ENCODE measurements at places on chromosomes 3 and 15.

DNA sequence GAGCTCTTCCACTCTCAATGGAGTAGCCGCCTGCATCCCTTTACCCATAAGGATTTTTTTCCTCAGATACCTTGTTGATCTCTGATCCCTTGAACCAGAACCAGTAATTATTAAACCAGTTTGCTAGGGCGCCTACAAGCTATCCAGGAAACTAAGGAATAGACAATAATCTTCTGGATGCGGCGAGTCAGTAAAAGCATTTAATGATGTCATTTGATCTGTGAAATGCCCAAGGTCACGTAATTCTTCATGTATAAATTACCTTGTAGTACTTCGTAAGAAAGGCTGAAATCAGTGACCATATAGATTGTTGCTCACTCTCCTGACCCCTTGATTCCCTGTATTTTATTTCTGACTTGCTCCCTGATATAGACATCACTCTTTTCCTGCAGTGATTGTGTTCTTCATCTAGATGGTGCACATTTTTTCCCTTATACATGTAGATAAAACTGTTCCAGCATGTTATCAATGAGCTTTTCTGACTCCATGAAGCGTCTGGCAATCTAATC, 548.6 kb upstream of the NAALADL2 start:
- DNase-seq: no peak

DNA sequence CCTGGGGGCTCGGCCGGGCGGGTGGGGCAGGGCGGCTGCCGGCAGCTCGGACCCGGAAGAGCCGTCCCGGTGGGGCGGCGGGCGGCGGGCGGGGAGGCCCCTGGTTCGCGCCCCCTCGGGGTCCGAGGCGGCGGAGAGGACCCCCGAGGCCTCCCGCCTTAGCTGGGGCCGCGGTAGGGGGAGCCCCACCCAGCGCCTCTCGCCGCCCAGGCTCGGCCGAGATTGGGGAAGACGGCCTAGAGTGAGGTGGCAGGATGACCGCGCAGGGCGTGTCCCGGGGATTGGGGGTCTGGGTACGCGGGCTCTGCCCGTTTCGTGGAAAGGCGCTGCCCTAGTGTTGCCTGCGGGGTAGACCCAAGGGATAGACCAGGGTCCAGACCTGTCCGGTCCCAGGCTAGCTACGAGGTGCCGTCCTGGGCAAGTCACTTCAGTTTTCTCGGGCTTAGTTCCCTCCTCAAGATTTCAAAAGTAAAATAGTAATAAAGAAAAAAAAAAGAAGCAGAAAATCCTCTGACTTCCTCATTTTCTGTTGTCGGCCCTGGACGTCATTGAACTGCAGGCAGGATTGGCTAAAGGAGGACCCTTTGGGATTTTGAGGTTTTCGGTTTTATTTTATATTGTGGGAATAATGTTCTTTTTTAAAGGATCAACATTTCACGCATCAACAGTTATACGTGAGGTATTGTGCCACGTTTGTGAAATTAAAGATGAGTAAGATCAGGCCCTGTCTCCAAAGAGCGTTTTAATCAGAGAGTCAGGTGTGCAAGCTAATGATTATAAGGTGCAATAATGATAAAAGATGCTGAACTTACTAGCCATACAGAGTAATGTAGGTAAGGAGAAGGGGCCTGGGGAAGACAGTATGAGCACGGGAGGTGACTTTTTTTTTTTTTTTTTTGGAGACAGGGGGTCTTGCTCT, 679 bp downstream of the IQGAP1 start:
- no peak for DNase-seq

GRCh38 chr15:84824260-84825007, 7.3 kb downstream of the ALPK3 start:
- DNase-seq: no peak

GRCh38 chr3:43207628-43208085, 78.7 kb upstream of the SNRK start:
- DNase-seq: no peak

GRCh38 chr3:172520301-172520831, 2.9 kb downstream of the TNFSF10 start:
- no peak for DNase-seq

GRCh38 chr3:23537101-23537551, 268.6 kb upstream of the UBE2E1 start:
- DNase-seq: no peak

DNA sequence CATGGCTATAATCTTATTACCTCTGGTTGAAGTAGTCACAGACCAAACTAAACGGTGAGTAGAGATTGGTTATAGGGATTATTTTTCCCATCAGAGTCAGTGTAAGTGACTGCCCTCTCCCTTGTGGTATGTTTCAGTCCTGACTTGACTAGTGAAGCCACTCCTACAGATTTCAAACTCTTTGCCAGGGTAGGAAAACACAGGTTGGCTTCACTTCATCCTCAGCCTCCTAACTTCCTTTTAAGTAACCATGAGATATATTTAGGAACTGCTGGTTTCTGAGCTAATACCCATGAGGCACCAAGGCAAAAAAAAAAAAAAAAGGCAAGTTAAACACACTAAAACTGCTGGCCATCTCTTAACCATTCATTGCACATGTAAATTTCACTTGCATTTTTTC, 349.2 kb upstream of the MCTP2 start:
- DNase-seq: no peak

GRCh38 chr3:130737622-130738021, 9.0 kb downstream of the PIK3R4 start:
- no peak for DNase-seq

DNA sequence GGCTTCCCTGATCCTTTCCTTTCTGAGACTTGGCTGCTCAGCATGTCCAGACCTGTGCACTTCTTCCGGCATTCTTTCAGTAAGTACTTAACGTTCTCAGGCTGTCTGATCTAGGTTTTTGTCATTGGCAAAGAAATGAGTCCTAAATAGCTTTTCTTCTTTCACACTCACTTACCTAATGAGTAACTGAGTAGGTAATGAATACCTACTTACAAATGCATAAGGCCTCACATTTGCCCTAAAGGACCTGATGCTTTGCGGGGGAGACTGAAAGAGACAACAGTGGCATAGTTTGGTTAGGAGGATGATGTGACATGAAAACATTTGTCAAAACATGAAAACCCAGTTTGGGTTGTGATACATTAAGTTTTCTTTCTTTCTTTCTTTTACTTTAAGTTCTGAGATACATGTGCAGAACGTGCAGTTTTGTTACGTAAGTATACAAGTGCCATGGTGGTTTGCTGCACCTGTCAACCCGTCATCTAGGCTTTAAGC, 516.7 kb upstream of the CFAP20DC start:
- DNase-seq: no peak

DNA sequence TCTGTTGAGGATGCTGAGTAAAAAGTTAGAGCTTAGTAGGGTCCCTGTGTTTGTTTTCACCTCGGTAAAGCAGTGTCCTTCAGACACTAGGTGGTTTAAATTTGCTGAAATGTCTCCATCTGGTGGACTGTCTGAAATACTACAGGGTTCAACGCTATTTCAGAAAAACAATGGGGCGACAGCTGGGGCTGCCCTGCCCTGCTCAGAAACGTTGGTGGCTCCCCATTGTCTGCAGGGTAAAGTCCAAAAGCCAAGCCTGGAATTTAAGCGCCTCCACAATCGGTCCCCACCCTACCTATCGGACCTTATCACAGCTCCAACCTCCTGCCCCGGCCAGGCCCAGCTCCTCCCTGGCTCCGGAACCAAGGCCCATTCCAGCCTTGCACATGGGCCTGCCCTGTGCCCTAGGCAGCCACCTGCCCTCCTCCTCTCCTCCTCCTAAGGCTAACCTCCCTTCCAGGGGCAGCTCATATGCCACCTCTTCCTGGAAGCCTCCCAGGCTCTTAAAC, 4.3 kb upstream of the TSEN2 start:
- DNase-seq: no peak
